ENCODE measurements at places on chromosomes 16 and 17.

- DNase-seq, result no peak
Measured at GRCh38 chr17:31559584-31560501, 168.4 kb downstream of the RAB11FIP4 start.

DNA sequence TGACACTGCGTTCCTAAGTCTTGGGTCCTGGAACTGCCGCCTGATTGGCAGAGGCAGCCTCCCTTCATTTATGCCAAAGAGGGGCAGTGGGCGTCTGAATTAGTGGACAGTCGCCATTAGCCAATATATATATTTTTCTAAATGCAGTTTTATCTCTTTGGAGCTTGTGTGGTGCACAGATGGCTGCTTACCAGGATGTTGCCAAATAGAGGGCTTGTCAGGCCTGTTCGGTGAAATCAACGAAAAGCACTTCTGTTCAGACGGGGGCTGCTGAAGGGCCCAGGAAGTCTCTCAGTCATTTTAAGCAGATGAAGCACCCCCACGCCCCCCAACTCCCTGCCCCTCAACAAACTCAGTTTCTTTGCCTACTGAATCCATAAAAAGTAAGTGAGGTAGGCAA, 66.0 kb downstream of the RAP1GAP2 start:
- DNase-seq, result no peak

DNA sequence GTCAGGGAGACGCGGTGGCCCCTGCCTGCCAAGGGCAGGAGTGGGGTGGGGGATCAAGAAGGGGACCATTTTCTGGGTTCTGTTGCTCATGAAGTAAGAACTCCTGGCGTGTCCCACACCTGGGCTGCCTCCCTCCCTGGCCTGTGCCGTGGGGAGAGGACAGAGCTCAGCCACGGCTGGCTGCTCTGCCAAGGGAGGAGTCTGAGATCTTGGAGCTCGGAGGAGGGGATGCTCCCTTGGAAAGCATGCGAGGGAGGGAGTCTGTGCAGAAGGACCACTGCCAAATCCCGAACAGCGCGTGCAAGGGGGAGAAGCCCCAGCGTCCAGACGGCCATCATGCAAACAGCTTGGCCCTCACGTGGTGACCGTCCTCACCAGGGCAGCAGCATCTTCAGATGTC, 64.2 kb upstream of the ZNF469 start:
- DNase-seq, result no peak

DNA sequence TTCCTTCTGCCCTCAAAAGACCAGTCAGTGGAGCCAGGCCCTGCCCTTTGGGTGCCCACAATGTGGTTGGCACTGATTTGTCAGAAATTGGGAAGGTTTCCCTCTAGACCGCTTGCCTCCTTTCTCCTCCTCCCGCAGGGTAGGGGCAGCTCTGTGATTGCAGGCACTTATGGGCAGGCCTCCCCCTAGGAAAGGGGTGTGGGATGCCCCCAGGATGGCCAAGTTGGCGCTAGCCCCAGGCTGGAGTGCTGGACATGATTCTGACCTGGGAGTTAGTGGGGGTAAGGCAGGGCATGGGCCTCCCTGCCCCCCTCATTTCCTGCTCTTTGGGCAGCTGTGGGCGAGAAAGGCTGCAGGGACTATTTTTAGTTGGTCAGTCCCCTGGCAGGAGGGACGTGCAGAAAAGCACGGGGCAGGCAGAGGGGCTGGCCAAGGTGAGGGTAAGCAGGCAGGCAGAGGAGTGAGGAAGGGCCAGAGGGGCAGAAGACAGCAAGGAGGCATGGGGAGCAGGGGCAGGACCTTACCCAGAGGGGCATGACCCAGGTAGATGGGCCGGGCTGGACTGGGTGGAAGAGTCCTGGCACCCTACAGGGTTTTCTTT, 3.3 kb downstream of the RARA start:
- no peak for DNase-seq

GRCh38 chr16:13517841-13518240, 402.1 kb upstream of the ERCC4 start:
- DNase-seq, result no peak

DNA sequence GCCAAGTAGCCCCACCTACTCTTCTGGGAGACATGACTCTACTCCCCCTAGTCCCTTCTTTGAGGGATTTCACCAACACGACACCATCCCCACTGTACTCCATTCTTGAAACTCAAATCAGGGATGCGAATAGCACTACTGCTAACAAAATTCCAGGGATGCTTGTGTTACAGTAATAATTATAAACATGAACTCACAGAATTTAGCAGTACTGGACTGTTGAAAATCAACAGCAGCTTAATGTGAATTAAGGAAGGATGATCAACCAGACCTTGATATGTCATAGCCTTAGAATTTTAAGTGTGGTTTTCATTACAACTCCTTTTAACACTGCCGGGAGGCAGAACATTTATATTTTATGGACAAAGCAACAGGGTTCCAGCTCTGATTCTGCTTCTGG, 37.9 kb downstream of the AMFR start:
- DNase-seq, result no peak

DNA sequence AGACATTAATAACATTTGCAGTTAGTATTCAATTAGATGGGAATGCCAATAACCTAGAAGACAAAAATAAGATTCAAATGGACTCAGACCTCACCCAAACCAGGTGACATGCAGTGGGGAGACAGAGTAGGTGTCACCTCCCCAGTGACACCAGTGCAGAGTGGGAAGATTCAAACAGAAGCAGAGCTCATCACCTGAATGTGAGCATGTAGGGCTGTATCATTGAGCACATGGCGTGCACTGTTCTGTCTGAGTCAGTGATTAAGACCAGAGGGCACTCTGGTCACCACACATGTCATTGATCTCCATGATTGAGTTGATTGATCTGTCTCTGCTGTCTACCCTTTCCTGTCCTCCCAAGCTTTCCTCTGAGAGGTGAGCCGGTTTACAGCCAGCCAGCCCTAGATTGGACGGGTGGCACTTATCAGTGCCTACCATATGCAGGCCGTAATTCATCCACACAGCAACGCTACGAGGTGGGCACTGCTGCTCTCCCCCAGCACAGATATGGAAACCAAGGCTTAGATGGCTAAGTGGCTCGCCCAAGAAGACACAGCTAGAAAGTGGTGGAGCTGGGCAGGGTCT, 34.0 kb downstream of the RHBDL3 start:
- no peak for DNase-seq

GRCh38 chr16:74778646-74779045, 4.0 kb upstream of the FA2H start:
- DNase-seq, result no peak

DNA sequence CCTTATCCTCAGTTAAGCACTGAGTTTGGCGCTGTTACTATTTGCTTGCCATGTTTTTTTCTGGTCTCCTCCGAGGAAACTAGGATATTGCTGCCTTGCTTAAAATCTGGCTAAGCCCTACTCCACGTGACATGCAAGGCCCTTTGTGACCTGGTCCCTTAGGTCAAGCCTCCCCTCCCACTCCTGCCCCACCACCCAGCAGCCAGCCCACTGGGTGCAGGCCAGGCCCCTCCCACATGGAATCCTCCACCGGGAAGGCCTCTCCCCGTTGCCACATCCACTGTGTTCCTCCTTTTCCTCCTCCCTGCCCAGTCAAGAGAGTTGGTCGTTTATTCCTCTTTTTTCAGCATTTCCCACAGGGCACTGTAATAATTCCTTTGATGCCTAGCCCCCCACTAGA, 16.2 kb downstream of the PSMD3 start:
- DNase-seq, result no peak

DNA sequence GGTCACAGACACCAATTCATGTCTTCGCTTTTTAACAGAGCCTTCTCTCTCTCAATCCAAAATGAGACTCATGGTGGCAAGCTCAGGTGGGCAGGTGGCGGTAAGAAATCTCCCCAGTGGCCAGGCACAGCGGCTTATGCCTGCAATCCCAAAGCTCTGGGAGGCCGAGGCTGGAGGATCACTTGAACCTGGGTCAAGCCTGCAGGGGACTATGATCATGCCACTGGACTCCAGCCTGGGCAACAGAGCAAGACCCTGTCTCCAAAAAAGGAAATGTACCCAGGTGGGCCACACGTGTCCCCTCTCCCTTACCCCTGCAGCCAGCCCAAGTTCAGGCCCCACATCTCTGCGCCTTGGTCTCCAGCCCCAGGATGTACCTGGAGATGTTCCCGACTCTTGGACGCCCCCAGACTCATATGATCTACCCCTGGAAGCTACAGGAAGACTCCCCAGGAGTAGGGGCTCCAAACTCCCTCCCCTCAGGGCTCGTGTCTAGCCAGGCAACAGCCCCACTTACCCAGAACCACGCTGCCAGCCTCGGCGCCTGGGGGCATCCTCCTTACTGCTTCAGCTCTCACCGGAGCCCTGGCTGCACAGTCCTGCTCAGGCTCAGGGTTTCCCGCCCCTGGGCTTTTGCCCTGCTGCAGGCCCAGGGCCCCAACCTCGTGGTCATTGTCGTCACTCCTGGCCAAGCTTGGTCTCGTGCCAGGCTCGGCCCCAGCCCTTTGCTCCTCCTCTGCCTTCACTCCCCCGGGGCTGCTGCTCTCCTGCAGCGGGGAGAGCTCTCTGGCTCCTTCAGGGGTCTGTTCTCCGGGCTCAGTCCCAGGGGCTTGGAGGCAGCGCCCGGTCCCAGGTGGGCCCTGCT, 16.2 kb downstream of the MYLK3 start:
- DNase-seq, result no peak

DNA sequence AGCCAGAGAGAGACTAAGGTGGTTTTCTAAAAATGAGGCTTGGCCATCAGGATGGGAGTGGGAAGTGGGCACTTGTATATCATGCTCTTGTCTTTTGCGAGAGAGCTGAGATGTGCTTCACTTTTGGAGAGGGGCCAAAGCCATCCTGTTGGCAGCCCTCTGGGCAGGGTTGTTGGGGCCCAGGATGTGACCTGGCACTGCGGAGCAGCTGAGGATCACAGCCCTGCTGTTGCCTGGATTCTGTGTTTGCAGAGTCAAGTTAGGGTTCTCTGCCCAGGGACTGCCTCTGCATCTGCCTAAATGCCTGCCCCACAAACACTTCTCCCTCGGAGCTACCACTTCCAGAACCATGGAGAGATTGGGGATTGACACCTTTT, 71.2 kb downstream of the PLD6 start:
- no peak for DNase-seq

- DNase-seq, result no peak
Measured at GRCh38 chr16:12998361-12999085, 97.1 kb downstream of the SHISA9 start.

Measured in NCI-H2227 treated with DMSO at 0.1 percent for 48 hours (cell line).